COLO829 (cell line): ENCODE measurements at places on chromosomes 2 and 18.

- DNase-seq = no peak
These were observed 555.8 kb downstream of the SATB2 start for GRCh38 chr2:198901894-198902293.

DNA sequence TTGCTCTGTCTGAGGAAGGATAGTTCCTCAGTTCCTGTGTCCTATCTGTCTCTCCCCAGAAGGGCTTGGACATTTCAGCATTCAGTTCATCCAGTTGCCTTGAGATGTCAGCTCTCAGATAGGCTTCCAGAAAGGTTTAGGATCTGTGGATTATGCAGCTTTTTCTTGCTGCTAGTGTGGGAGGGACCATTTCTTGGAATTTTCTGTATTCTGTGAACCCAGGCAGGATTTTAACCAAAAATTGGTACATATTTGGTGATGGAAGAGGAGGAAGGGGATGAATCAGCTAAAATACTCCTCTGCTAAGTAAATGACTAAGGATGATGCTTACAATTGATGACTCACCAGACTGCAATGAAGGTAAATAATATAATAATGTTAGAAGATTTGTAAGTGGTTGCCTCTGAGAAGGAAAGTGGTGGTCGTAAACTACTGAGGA, 58.6 kb upstream of the DOCK10 start:
- DNase-seq = peak; percentile 18

- peak; percentile 8 for DNase-seq
These were observed 610.2 kb downstream of the ZEB2 start for GRCh38 chr2:143909577-143910353.

DNA sequence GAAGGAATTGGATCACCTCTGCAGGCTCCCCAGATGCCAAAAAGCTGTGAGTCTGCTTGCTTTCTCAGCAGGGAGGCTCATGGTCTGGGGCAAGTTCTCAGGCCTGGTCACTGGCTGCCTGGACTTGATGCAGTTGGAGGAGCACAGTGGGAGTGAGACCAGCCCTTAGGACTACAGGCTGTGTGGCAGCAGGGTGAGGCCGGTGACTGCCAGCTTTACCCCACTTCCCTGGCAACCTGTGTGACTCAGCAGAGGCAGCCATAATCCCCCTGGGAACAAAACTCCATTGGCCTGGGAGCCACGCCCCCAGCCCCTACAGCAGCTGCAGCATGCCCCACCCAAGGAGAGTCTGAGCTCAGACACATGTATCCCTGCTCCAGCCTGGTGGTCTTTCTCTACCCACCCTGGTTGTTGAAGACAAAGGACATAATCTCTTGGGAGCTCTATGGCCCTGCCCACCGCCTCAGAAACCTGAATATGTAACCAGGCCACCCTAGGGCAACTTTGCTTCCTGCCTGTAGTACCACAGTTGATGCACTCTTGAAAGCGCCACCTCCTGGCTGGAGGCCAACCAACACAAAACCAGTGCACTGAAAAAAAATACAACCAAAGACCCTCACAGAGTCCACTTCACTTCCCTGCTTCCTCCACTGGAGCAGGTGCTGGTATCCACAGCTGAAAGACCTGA, 106.8 kb upstream of the SPATS2L start:
- no peak for DNase-seq

- DNase-seq = no peak
These were observed 128.7 kb downstream of the RNF144A start for GRCh38 chr2:7045601-7046590.

- DNase-seq = no peak
These were observed 105.1 kb downstream of the SLC8A1 start for GRCh38 chr2:40346535-40347354.

DNA sequence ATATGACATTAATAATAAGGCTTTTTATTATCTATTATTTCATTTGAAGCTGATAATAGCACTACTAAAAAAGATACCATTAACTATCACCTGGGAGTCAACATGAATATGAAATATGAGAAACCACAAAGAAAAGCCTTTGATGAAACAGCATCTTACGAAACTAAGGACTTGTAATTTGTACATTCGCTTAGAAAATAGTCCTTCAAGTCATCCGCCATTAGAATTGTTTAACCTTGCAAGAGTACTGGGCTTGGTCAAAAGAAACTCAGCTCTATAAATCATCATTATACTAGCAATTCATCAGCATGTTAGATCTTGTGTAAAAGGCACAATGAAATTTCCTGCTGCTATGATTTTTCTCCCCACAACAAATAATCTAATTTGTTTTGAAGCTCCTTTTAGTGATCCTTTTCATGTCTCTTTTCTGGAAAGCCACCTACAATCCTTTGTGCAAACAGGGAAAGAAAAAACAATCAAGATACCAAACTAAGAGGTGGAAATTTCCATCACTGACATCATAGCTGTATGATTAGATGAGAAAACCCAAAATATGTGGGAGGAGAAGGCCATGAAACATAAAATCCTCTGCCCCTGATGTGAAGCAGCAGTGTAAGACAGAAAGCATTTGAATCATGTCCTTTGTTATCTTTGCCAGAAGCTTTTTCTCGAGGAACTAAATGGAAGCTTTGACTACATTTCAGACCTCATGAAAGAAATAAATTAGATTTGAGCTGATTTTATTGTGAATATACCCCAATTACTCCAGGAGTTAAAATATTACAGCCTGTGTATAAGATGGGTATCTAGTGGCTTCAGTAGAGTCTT, 31.2 kb downstream of the SCN9A start:
- peak; percentile 54 for DNase-seq

DNA sequence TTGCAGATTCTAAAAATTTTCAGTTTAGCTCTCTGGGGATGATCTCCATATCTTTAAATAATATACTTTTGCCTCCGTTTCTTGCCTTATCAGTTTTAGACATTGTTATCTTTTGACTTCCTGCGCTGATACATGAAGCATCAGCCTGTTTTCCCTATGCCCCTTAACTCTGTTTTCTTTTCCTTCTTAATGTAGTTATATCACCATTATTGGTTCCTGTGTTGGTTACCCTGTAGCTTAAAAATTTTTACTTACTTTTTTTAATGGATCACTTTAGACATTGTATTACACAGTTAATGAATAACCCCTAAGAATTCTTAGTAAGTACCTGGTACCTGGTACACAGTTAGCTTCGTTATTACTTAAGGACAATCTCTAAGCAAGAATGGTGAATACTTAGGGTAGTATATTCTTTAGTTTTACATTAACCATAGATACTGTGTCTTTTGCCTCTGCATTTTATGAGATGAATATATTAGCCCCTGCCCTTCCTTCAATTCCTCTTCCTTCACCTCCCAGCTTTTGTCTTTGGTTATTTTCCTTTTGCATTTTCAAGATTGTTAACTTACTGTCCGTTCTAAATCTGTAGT, 40.9 kb downstream of the BABAM2 start:
- DNase-seq = no peak

GRCh38 chr2:142989273-142990204, 112.1 kb downstream of the KYNU start:
- DNase-seq = peak; percentile 40

- DNase-seq = no peak
These were observed 67.1 kb downstream of the ABCG8 start for GRCh38 chr2:43905871-43906270.

GRCh38 chr2:114192362-114192761, 250.1 kb upstream of the DPP10 start:
- peak; percentile 51 for DNase-seq

DNA sequence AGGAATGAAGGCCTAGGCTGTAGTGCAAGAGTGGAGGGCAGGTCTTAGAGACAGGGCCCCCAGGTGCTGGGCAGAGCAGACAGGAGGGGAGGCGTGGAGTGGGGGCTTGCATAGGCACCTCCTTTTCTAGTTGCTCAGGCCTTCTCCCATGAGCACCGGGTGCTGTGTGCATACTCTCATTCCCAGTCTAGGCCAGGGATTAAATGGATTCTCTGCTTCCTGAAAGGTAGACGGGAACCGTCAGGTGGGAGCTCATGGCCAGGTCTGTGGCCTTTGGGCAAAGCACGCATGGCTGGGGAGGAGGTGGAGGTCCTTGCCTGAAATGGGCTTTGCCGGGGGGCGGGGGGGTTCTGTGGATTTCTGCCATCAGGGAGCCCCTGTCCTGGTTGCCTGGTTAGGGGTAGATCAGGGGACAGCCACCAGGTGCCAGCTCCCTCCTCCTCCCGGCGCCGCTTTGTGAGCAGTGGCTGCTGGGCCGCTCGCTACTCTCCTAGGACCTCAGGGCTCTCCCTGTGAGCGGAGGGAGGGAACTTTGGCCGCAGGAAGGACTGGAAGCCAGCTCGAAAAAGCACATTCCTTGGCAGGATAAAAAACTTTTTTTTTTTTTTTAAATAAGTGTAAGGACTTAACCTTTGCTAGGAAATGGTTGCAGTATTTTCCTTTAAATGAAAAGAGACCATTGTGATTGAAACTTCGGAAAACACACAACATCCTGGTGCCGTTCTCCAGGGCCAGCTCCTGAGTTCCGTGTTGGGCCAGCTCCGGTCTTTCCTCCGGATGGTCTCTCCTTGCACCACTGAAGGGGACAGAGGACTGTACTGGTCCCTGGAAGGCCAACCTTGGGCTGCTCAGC, 82.8 kb upstream of the HAAO start:
- no peak for DNase-seq

- no peak for DNase-seq
These were observed 43.3 kb upstream of the CYP20A1 start for GRCh38 chr2:203195331-203196036.

DNA sequence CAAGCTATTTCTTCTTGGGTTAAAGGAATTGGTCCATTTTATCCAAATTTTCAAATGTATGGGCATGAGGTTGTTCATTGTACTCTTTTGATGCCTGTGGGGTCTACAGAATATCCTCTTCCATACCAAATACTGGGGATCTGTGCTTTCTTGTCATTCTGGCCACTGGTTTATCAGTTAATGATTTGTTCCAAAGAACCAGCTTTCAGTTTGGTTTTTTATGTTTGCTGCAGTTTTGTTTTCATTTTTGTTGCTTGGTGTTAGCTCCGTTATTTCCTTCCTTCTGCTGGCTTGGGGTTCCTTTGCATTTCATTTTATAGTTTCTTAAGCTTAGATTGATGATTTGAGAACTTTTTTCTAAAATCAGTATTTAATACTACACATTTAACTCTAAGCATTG, 45.5 kb downstream of the SLC66A2 start:
- DNase-seq = no peak

- peak; percentile 68 for DNase-seq
These were observed 58.6 kb downstream of the ZEB2 start for GRCh38 chr2:144461308-144461766.

DNA sequence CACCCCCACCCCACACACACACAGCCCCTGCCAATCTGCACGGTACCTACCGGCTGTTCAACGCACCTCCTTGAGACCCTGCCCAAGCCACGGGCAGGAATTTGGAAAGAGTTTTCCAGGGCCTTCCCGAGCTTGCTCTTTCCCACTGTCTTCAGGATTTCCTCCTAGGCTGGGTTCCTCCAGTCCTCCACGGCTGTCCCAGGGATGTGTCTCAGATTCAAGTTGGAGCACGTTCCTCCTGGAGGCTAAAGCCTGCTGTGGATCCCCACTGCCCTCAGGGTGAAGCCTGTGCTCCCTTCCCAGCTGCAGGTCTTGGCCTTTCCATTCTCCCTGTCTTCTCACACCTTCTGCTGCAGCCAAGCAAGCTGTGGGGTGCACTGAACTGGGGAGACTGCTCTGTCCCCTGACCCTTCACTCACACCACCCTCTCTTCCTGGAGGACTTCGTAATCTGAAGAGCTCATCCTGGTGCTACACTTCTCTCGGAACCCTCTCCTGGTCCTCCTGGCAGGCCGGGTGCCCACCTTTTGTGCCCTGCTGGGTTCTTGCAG, 54.9 kb upstream of the HS6ST1 start:
- DNase-seq = no peak

- DNase-seq = peak; percentile 26
These were observed 487.3 kb upstream of the SPRED2 start for GRCh38 chr2:65919550-65920188.

DNA sequence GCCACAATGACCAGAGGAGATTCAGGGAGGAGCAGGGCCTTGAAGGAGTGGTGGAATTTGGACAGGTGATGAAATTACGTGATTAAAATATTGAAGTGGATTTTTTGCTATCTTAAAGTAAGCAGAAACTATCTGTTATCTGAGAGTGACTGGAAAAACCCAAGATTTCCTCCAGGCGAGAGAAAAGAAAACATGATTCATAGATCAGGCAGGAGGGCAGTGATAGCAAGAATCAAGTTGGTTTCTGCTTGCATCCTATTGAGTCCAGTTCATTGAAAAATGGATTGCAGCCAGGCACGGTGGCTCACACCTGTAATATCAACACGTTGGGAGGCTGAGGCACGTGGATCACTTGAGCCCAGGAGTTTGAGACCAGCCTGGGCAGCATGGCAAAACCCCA, 127.8 kb downstream of the NXPH2 start:
- DNase-seq = no peak

DNA sequence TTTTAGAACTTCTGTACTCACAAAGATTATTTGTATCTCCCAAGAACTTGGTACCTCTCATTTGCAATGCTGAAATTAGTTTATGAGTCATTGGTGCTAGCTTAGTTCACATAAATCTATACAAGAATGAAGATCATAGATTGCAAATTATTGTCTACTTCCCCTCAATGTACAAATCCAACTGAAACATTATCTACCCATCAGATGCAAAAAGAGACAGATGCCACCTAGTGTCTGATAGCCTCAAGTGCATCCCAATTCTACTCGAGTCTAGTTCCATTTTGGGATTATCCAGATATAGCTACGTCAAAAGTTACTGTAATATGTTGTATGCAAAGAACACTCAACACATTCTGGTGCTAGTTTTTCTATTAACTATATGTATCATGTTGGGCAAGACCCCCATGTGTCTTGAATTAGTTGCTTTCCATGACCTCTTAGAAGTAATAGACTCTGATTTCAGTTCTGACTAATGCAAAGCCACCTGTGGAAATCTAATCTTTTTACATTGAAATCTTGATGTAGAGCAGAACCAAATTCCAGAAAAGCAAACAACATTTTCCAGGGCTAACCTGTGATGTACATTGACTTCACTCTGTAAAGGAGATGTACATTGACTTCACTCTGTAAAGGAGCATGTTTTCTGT, 210.0 kb downstream of the RBM43 start:
- peak; percentile 45 for DNase-seq

GRCh38 chr2:20647738-20648137, 3.2 kb downstream of the HS1BP3 start:
- no peak for DNase-seq
